ENCODE measurements at places on chromosomes 7 and 10. TPM values are rescaled to one million over a fixed set of nuclear protein-coding genes. Genes with fewer than 3 reads are reported as not detected.

The FOXI2 gene
- 0.03 TPM for polyA plus RNA-seq

The LHFPL3 gene
- not detected for polyA plus RNA-seq

The FBXO24 gene
- polyA plus RNA-seq, result 2.8 TPM

- H3K4me3 ChIP-seq, result no peak overlapping the region
- no peaks in the 10 kb centered on the region for H3K27me3 ChIP-seq
- no peaks in the 10 kb centered on the region for H3K36me3 ChIP-seq
- H3K27ac ChIP-seq, result peak overlapping the region; percentile 29
- DNase-seq, result no peak
- peaks cover 9% of the 10 kb centered on the region for H3K4me1 ChIP-seq
Observed at GRCh38 chr7:130396109-130396508, 15.8 kb downstream of the CPA1 start.

- H3K36me3 ChIP-seq, result no peaks in the 10 kb centered on the region
- no peaks in the 10 kb centered on the region for H3K4me1 ChIP-seq
- H3K4me3 ChIP-seq, result no peak overlapping the region
Observed at GRCh38 chr10:55631071-55631654, 729.9 kb downstream of the ZWINT start.

GRCh38 chr7:7967886-7968543 is 581 bp upstream of the GLCCI1 start:
- H3K36me3 ChIP-seq, result no peaks in the 10 kb centered on the region
- no peak for DNase-seq
- peaks cover 30% of the 10 kb centered on the region for H3K4me1 ChIP-seq
- peak overlapping the region; percentile 91 for H3K4me3 ChIP-seq
- H3K27ac ChIP-seq, result peak overlapping the region; percentile 92

DNA sequence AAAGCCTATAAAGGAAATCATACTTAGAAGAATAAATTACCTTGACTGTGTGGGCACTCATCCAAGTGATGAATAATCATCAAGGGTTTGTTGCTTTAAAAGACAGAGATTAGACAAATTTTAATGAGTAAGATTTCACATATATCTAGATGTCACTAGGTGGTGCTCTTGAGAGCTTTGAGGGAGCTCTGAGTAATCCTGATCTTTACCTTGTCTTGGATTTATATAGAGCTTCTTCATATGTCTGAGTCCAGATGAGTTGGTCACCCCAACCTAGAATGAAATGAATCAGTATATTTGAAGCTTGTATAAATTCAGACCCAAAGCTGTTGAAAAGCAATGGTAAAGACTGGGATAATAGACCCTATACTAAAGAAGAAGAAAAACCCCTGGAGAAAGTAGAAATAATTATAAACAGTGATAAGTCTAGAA is 3.7 kb downstream of the AGR2 start:
- no peak for DNase-seq
- no peak overlapping the region for H3K4me3 ChIP-seq
- no peaks in the 10 kb centered on the region for H3K36me3 ChIP-seq
- no peak overlapping the region for H3K27ac ChIP-seq
- no peaks in the 10 kb centered on the region for H3K4me1 ChIP-seq

- H3K4me3 ChIP-seq, result no peak overlapping the region
- H3K4me1 ChIP-seq, result no peaks in the 10 kb centered on the region
- no peaks in the 10 kb centered on the region for H3K27me3 ChIP-seq
- no peak for DNase-seq
- H3K36me3 ChIP-seq, result no peaks in the 10 kb centered on the region
Observed at GRCh38 chr10:124345521-124345920, 73.2 kb downstream of the OAT start.

DNA sequence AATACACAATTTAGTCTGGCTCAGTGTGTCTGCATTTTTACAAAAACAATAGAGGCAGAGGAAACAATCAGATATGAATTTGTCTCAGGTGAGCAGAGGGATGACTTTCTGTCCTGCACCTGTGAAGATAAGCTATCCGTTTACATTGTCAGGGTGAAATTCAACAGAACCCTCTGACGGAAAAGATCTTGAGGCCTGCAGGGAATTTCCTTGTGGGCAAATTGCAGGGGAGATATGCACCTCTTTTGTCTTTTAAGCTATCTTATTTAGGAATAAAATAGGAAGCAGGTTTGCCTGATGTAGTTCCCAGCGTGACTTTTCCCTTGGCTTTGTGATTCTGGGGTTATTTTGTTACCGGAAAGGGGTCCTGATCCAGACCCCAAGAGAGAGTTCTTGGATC is 325.1 kb downstream of the GALNT17 start:
- H3K4me1 ChIP-seq, result no peaks in the 10 kb centered on the region
- no peaks in the 10 kb centered on the region for H3K27me3 ChIP-seq
- no peak for DNase-seq
- no peak overlapping the region for H3K27ac ChIP-seq

DNA sequence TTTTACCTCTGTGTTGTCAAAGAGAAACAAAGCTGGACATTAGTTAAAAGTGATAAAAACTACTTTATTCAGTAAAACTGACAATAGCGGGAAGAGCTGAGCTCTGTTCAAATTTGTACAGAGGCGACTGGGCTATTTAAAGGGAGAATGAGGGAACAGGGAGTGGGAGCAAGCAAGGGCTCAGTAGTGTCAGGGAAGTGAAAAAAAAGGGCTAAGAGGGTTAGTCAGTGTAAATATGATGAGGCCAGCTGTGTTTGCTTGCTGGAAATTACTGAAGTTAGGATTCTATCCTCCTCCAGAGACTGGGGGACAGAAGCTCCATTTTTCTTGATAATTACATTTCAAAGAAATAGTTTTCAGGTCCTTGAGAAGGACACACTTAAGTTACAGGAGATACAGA is 232.5 kb downstream of the SH2D4B start:
- H3K27me3 ChIP-seq, result no peaks in the 10 kb centered on the region
- DNase-seq, result no peak
- H3K4me1 ChIP-seq, result no peaks in the 10 kb centered on the region
- H3K4me3 ChIP-seq, result no peak overlapping the region
- H3K27ac ChIP-seq, result no peak overlapping the region
- no peaks in the 10 kb centered on the region for H3K36me3 ChIP-seq

DNA sequence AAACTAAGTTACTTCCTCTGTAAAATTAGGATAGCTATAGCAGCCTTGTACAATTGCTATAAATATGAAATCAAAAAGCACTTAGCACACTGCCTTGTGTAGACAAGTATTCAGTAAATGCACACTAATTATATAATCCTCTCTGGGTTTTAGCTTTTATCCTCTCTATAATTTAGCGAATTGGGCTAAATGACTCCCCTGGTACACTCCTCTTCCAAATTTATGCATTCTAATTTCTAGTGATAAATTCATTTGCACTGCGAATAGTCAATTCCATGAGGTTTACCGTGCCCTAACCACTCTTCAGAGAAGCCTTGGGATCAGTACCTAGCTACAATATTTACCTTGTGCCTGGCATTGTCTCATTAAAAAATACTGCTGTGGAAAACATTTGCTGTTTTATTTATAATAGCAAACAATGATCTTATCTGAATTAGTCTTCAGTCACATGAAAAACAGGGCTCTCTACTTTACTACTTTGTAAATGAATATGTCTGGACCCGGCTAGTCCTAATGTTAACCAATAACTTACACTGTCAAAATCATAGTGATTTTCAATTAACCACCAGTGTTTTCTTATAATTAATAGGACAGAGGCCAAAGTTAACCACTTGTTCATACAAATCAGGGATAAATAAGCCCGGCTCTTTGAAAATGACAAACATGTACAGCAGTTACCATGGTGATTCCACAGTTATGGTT is 577.9 kb downstream of the IPMK start:
- H3K27ac ChIP-seq, result no peak overlapping the region
- no peaks in the 10 kb centered on the region for H3K4me1 ChIP-seq
- H3K4me3 ChIP-seq, result no peak overlapping the region
- H3K27me3 ChIP-seq, result no peaks in the 10 kb centered on the region

DNA sequence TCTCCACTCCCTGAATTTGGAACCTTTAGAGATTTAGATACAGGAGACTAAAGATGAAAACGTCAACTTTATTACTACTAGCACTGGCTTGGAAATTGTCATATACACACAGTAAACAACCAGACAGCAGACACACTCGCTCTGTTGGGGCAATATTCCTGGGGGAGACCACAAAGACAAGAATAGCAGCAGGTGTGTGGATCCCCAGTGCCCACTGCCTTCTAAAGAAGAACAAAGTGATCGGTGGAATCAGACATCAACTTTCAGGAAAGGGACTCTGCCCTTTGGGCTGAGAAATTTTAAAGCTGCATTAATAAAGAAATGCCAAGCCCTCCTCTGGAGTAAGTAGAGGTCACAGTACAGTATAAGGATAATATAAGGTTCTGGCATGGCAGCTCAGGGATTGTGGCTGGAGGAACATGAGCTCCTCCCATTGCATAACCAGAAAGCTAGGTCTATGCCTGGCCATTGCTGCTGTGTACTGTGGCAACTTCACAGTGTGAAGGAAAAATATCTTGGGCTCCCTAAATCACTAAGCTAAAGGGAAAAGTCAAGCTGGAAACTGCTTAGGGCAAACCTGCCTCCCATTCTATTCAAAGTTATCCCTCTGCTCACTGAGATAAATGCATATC is 57.1 kb upstream of the ANKRD1 start:
- no peaks in the 10 kb centered on the region for H3K4me1 ChIP-seq
- DNase-seq, result no peak
- no peak overlapping the region for H3K27ac ChIP-seq
- H3K4me3 ChIP-seq, result no peak overlapping the region
- no peaks in the 10 kb centered on the region for H3K27me3 ChIP-seq

GRCh38 chr10:124886195-124886594 is 55.7 kb upstream of the ZRANB1 start:
- no peak overlapping the region for H3K4me3 ChIP-seq
- H3K27me3 ChIP-seq, result no peaks in the 10 kb centered on the region
- no peak overlapping the region for H3K27ac ChIP-seq
- no peak for DNase-seq
- no peaks in the 10 kb centered on the region for H3K4me1 ChIP-seq
- no peaks in the 10 kb centered on the region for H3K36me3 ChIP-seq

- no peak overlapping the region for H3K4me3 ChIP-seq
- no peaks in the 10 kb centered on the region for H3K36me3 ChIP-seq
- H3K4me1 ChIP-seq, result no peaks in the 10 kb centered on the region
- no peak for DNase-seq
- H3K27ac ChIP-seq, result no peak overlapping the region
Observed at GRCh38 chr10:35614312-35614711, 9.2 kb downstream of the GJD4 start.

DNA sequence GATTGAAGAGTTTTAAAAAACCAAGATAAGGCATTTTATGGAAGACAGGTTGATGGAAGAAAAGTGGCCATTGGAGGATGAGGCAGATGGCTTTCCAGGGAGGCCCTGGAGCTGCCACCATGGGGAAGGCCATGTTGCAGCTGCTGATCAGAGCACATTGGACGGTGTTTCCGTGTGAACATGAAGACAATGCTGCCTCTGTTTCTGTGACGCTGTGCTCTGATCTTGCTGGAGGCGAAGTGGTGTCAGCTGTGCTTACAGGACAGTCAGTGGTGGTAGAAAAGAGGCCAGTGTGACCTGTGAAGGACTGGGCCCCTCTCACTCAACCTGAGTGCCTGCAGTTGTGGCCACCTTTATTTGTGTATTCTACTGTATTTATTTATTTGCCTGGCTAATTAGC is 132.9 kb downstream of the FAM204A start:
- H3K27ac ChIP-seq, result no peak overlapping the region
- H3K4me3 ChIP-seq, result no peak overlapping the region
- DNase-seq, result no peak
- no peaks in the 10 kb centered on the region for H3K36me3 ChIP-seq
- no peaks in the 10 kb centered on the region for H3K27me3 ChIP-seq
- no peaks in the 10 kb centered on the region for H3K4me1 ChIP-seq

GRCh38 chr10:44197646-44198045 is 187.3 kb downstream of the CXCL12 start:
- no peak overlapping the region for H3K4me3 ChIP-seq
- no peak overlapping the region for H3K27ac ChIP-seq

DNA sequence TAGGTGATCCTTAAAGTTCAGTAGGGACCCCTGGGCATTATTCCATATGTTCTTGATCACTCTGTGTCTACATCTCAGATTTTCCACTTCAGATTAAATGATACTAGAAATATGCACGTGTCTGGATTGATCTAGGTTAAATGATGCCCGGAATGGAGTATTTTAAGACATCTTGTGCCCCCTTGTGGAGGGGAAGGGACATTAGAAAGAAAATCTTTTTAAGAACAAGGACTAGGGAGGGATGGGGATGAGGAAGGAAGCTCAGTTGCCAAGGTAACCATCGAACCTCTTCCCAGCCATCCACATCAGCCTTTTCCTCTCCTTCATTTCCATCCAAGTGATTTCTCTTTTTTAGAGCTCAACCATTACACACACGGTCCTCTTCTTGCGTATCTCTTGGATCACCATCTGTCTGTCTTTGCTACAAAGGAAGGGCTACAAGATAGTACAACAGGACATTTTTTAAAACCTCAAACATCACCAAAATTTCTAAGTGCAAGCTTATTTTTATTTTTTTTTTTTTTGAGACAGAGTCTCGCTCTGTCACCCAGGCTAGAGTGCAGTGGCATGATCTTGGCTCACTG is 40.5 kb downstream of the PRSS2 start:
- H3K27ac ChIP-seq, result no peak overlapping the region
- H3K36me3 ChIP-seq, result no peaks in the 10 kb centered on the region
- no peaks in the 10 kb centered on the region for H3K4me1 ChIP-seq
- DNase-seq, result no peak
- no peak overlapping the region for H3K4me3 ChIP-seq
- H3K27me3 ChIP-seq, result peaks cover 26% of the 10 kb centered on the region

DNA sequence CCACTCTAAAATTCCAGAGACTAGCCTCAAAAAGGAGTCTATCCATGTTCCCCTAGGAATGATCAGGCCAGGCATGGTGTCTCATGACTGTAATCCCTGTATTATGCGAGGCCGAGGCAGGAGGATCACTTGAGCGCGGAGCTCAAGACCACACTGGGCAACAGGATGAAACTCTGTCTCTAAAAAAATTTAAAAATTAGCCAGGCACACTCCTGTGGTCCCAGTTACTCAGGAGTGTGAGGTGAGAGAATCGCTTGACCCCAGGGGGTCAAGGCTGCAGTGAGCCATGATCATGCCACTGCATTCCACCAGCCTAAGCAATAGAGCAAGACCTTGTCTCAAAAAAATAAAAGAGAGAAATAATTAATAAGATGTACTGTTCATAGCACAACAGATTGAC is 256.8 kb downstream of the KCND2 start:
- H3K27ac ChIP-seq, result no peak overlapping the region
- H3K27me3 ChIP-seq, result no peaks in the 10 kb centered on the region
- no peak for DNase-seq

Measured in adrenal gland (tissue), 19 donors.